ENCODE measurements at places on chromosomes 7 and 10. TPM values are rescaled to one million over a fixed set of nuclear protein-coding genes. Genes with fewer than 3 reads are reported as not detected.
A peak's percentile ranks its signal among the peaks of the same experiment; 100 is the strongest.

Gene TEX36
- total RNA-seq, result not detected

Gene PSD
- 4.0 TPM for total RNA-seq

Gene RET
- 9.8 TPM for total RNA-seq

Gene VIPR2
- total RNA-seq, result 2.1 TPM

Gene PROSER2
- total RNA-seq, result 5.6 TPM

Gene AQP1
- 0.28 TPM for total RNA-seq

Gene LIPN
- not detected for total RNA-seq

Gene SEM1
- 29.7 TPM for total RNA-seq

Gene SEMA3A
- total RNA-seq, result 54.5 TPM

DNA sequence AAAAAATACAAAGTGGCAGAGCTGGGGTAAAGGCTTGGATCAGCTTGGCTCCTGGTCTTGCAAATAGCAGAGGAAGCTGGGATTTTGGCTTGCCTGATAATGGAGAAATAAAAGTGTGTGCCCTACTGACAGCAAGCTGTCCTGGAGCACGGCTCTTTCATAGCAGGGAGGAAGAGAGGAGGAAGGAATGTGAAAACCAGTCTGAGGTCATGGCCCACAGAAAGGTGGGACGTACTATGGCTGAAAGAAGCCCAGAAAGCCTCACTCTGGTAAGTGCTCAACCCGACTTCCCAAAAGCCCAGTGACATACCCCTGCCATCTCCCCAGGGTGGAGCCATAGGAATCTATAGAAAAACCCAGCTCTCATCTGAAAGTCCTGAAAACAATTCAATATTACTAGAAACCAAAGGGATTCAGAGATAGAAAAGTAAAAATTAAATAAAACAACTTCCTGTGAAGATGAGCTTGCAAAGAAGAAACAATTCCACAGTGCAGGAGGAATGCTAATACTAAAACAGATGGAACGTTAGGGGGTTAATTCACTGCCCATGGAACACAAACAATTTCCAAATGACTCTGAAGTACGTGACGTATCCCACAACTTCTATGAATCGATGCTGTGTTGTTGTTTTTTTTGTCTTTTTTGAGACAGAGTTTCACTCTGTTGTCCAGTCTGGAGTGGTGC, 246.7 kb upstream of the PTN start:
- H3K27me3 ChIP-seq, result no peaks in the 10 kb centered on the region
- H3K4me3 ChIP-seq, result no peak overlapping the region
- DNase-seq, result no peak

DNA sequence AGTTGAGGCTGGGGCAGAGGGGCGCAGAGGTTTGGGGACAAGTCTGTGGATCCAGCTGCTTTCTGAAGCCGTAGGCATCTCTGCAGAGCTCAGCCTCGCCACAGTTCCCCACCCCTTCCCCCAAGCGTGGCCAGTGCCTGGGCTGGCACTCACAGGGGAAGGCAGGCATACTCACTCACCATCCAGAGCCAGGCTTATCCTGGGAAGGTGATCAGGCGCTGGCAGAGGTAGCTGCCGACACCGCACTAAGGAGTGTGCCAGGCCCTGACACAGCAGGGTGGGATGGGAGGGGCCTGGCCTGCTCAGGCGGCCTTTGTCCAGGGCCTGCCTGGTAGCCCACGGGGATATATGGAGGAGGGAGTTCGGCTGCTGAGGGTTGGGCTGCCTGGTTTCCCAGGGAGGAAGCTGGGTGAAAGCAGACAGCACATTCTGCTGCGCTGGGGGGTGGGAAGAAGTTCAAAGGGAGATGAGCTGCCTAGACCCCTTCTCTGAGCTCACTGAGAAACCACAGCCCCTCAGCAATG, 15.9 kb downstream of the VSIR start:
- no peak for DNase-seq
- no peak overlapping the region for H3K27ac ChIP-seq
- no peaks in the 10 kb centered on the region for H3K36me3 ChIP-seq
- H3K4me1 ChIP-seq, result peaks cover 5% of the 10 kb centered on the region
- no peaks in the 10 kb centered on the region for H3K27me3 ChIP-seq

DNA sequence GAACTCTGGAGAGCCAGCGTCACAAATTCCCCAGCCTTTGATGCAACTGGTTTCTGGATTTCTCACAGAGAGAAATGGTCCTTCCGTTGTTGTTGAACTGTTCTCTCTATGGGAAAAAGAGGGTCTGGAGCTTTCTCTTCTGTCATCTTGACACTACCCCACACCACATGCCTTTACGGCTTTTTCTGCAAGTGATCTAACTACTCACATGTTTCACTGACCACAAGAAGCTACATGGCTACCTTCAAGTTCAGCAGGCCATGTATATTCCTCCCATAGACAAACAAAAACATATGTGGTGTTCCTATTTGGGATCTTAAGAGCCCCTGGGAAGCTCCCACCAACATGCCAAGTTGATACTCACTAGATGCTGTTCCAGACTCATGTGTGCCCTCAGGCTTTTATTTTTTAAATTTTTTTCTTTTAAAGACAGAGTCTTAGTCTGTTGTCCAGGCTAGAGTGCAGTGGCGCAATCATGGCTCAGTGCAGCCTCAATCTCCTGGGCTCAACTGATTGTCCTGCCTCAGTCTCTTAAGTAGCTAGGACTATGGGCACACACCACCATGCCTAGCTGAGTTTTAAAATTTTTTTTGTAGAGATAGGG, 72.0 kb downstream of the RNF216 start:
- peaks cover 6% of the 10 kb centered on the region for H3K4me1 ChIP-seq
- no peak for DNase-seq
- no peak overlapping the region for H3K4me3 ChIP-seq
- no peaks in the 10 kb centered on the region for H3K27me3 ChIP-seq
- no peak overlapping the region for H3K27ac ChIP-seq
- peaks cover 14% of the 10 kb centered on the region for H3K36me3 ChIP-seq

DNA sequence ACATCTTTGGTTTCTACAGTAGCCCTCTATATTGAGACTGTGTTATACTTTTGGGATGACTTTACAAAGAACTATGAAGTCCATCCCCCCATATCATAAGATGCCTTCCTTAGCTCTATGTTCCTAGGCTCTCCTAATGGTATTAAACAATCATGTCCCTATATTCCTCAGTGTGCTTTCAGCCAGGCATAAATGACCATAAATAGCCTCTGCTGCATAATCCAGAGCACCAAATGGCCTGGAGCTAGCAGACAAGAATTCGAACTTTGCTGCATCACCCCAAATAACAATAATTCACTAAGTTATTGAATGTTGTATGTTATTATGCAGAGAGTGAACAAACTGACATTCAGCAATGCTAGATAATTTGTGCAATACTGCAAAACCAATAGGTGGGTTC, 405.2 kb downstream of the DGKB start:
- no peak overlapping the region for H3K4me3 ChIP-seq
- H3K27me3 ChIP-seq, result no peaks in the 10 kb centered on the region
- DNase-seq, result no peak
- no peak overlapping the region for H3K27ac ChIP-seq
- H3K4me1 ChIP-seq, result no peaks in the 10 kb centered on the region

- peak overlapping the region; percentile 48 for H3K4me3 ChIP-seq
- H3K36me3 ChIP-seq, result no peaks in the 10 kb centered on the region
- DNase-seq, result peak; percentile 77
These were observed 7.5 kb downstream of the MNX1 start for GRCh38 chr7:157002819-157003421.

DNA sequence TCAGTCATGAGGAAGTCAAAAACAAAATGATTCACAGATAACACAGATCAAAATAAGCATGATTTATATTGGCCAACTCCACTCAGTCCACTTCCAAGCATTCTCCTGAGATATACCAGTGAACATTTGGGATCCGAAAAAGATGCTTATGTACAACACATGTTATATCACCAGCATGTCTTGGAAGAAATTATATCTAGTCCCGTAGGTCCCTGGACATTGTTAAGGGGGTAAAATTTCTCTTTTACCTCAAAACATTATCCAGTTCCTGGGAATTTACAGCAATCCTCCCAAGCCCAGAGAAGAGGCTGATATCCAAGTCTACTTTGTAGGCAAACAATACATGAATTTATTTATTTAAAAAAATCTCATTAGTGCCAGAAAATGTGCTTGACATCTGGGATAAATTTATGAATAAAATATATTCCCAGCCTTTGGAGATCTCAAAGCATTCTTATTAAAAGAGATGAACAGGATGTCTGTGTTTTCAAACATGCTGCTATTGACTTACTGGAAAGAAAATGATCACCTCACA, 582.2 kb upstream of the ZWINT start:
- H3K36me3 ChIP-seq, result no peaks in the 10 kb centered on the region
- no peaks in the 10 kb centered on the region for H3K27me3 ChIP-seq
- no peak for DNase-seq
- no peak overlapping the region for H3K27ac ChIP-seq
- H3K4me3 ChIP-seq, result no peak overlapping the region

DNA sequence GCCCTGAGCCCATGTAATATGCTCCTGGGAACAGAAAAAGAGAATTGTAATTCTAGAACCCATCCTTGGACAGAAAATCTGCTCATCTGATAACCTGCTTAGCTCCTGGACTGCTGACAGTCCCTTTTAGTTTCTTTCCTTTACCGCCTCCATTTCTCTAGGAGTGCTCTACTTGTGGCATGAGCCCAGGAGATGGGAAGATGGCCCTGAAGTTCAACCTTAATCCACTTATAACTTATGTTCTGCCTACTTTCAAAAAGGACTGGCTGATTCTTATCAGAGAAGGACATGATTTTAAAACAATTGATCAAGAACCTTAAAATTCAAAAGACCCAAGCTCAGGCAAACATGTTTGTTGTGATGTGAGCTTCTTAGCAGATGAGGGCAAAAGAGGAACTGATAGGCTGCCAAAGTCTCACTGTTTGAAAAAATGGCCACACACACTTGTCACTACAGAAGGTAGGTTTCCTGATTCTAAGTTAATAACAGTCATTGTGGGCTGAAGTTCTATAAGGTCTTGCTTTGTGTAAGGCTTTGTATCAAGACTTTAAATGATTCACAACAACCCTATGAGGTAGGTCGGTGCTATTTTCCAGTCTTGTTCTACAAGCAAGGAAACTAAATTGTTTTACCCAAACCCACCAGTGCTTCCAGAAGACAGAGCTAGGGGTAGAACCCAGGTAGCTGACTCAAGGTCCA, 94.3 kb upstream of the AFAP1L2 start:
- no peaks in the 10 kb centered on the region for H3K27me3 ChIP-seq
- DNase-seq, result no peak
- H3K36me3 ChIP-seq, result no peaks in the 10 kb centered on the region

GRCh38 chr7:97012365-97013133, 7.2 kb downstream of the DLX6 start:
- peaks cover 100% of the 10 kb centered on the region for H3K27me3 ChIP-seq
- no peaks in the 10 kb centered on the region for H3K36me3 ChIP-seq
- H3K4me3 ChIP-seq, result no peak overlapping the region
- peak; percentile 62 for DNase-seq

DNA sequence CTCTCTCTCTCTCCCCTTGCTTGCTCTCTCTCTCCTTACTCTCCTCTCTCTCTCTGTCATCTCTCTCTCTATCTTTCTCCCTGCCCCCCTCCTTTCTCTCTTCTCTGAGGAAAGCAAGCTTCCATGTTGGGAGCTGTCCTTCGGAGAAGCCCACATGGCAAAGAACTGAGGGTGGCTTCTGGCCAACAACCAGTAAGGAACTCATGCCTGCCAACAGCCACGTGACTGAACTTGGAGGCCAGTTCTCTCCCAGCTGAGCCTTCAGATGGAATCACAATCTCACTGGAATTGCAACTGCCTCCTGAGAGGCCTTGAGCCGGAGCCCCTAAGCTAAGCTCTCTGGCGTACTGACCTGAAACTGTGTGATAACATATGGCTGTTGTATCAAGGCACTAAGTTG, 12.0 kb upstream of the DHTKD1 start:
- no peak overlapping the region for H3K27ac ChIP-seq
- DNase-seq, result no peak
- no peaks in the 10 kb centered on the region for H3K4me1 ChIP-seq
- H3K4me3 ChIP-seq, result no peak overlapping the region
- H3K36me3 ChIP-seq, result no peaks in the 10 kb centered on the region

DNA sequence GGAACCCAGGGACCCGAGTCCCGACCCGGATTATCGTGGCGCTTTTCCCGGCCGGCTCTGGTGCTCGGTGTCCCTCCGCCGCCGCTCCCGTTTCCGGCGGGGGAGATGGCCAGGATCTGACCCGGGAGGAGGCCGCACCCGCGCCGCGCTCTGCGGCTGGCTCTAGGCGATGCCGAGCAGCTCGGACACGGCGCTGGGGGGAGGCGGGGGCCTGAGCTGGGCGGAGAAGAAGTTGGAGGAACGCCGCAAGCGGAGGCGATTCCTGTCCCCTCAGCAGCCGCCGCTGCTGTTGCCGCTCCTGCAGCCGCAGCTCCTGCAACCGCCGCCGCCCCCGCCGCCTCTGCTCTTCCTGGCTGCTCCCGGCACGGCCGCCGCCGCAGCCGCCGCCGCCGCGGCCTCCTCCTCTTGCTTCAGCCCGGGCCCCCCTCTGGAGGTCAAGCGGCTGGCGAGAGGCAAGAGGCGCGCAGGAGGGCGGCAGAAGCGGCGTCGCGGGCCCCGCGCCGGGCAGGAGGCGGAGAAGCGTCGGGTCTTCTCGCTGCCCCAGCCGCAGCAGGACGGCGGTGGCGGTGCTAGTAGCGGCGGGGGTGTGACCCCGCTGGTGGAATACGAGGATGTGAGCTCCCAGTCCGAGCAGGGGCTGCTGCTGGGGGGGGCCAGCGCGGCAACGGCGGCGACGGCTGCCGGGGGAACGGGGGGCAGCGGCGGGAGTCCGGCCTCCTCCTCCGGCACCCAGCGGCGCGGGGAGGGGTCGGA, 593 bp downstream of the CDK13 start:
- no peaks in the 10 kb centered on the region for H3K27me3 ChIP-seq
- no peaks in the 10 kb centered on the region for H3K36me3 ChIP-seq
- H3K4me1 ChIP-seq, result peaks cover 25% of the 10 kb centered on the region
- peak overlapping the region; percentile 80 for H3K4me3 ChIP-seq

- no peak overlapping the region for H3K27ac ChIP-seq
- H3K36me3 ChIP-seq, result no peaks in the 10 kb centered on the region
- no peaks in the 10 kb centered on the region for H3K4me1 ChIP-seq
- no peaks in the 10 kb centered on the region for H3K27me3 ChIP-seq
These were observed 1216.5 kb downstream of the SORCS3 start for GRCh38 chr10:105857268-105858264.

GRCh38 chr10:52442576-52442975, 128.5 kb downstream of the DKK1 start:
- no peak for DNase-seq
- peaks cover 15% of the 10 kb centered on the region for H3K4me1 ChIP-seq
- no peaks in the 10 kb centered on the region for H3K36me3 ChIP-seq
- H3K27ac ChIP-seq, result no peak overlapping the region
- H3K4me3 ChIP-seq, result no peak overlapping the region

GRCh38 chr7:36283711-36284130, 105.9 kb upstream of the ANLN start:
- H3K27ac ChIP-seq, result no peak overlapping the region
- no peaks in the 10 kb centered on the region for H3K27me3 ChIP-seq
- H3K4me1 ChIP-seq, result peaks cover 56% of the 10 kb centered on the region
- H3K36me3 ChIP-seq, result no peaks in the 10 kb centered on the region
- no peak overlapping the region for H3K4me3 ChIP-seq
- no peak for DNase-seq

DNA sequence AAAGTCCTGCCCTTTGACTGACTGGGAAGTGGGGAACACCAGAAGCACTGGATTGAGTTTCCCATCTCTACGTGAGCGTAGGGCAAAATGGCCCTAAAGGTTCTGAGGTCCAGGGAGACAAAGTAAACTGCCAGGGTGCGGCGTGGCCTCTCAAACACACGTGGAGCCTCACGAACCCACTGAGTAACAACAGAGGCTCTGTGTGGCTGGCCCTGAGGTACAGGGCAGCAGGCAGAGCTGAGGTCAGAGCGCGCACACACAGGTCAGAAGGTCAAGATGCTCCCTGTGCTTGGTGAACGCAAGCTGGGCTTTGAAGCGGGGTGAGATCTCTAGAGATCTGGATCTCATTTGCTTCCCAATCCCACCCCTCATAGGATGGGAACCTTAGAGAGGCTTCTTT, 99.0 kb upstream of the ZMIZ1 start:
- no peaks in the 10 kb centered on the region for H3K27me3 ChIP-seq
- peaks cover 28% of the 10 kb centered on the region for H3K4me1 ChIP-seq
- H3K4me3 ChIP-seq, result no peak overlapping the region
- H3K36me3 ChIP-seq, result no peaks in the 10 kb centered on the region
- DNase-seq, result no peak
- H3K27ac ChIP-seq, result no peak overlapping the region

Measured in GM23338 (cell line).